Muscle of leg (tissue), 16 donors: ENCODE measurements at places on chromosomes 16 and 17. TPM values are rescaled to one million over a fixed set of nuclear protein-coding genes. Genes with fewer than 3 reads are reported as not detected.

Gene CAMTA2
- total RNA-seq, result 4.4 TPM

Gene DLG4
- 12.7 TPM for total RNA-seq

Gene ACAP1
- 12.1 TPM for total RNA-seq

DNA sequence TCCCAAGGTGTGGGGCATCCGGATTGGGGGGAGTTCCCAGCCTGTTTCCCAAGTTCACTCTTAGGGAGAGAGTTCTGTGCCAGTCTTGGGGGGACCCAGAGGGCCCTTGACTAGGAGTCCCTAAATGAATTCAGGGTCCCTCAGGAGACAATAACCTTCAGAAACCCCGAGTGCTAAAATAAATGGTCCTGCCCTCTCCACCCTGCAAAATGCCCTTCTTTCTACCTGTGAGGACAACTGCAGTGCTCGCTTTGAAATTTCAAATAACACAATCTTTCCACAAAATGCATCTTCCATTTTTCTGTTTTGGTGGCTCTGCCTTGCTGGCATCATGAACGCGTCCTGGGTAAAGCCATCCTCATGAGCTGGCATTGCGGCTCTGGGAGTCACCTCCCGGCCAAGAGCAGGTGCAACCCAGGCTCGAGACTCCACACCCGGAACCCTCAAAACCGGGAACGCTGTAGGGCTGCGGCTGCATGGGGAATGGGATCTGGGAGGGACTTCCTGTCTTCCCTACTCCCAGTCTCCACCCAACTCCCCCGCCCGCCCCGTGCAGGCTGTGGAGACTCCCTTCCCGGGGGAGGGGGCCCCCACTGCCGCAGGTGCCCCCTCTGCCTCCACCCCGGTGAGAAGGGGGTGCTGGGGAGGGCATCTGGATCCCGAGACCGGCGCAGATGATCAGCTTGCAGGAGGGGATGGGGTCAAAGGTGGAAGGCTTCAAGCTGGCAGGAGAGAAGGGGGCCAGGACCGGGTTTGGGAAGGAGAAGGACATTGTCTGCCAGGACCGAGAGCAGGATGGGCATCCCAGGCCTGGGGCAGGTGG lies at the start of gene ZNF205:
ZNF205 (plus strand) TSS at position 529 of the 823 bp plus-strand sequence. CDS start 845 bp downstream, outside the sequence.
- H3K4me1 ChIP-seq, result peaks cover 29% of the 10 kb centered on the region
- H3K27ac ChIP-seq, result peak within 1 kb of the TSS; percentile 82
- peaks cover 32% of the 10 kb centered on the region for H3K36me3 ChIP-seq
- peak; percentile 89 for DNase-seq
- H3K27me3 ChIP-seq, result no peaks in the 10 kb centered on the region

- H3K27ac ChIP-seq, result no peak overlapping the region
- peaks cover 19% of the 10 kb centered on the region for H3K4me1 ChIP-seq
- peaks cover 16% of the 10 kb centered on the region for H3K27me3 ChIP-seq
- no peak for DNase-seq
Measured at GRCh38 chr16:50247123-50247905, 19.0 kb upstream of the ADCY7 start.

- no peak overlapping the region for H3K27ac ChIP-seq
- H3K27me3 ChIP-seq, result no peaks in the 10 kb centered on the region
- H3K4me1 ChIP-seq, result peaks cover 9% of the 10 kb centered on the region
- peak overlapping the region; percentile 20 for H3K4me3 ChIP-seq
Measured at GRCh38 chr16:81403601-81404391, 40.8 kb upstream of the CMIP start.

DNA sequence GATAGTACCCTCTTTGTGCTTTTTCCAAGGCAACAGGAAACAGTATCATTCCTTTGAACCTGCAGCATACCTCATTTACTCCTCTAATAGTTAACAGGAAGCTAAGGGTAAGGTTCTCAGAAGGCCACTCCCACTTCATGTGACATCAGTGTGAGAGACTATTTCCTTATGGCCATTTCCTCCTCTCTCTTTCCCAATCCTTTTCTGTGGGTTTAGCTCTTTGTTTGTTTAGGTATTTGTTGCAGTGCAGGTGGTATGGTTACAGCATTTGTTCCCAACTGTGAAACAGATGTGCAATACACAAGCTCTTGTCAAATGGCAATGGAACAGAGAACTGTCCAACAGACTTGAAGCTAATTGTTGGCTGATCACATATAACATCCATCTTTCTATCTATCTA lies 14.7 kb downstream of the TMC5 start:
- H3K4me1 ChIP-seq, result no peaks in the 10 kb centered on the region
- no peaks in the 10 kb centered on the region for H3K36me3 ChIP-seq
- no peak for DNase-seq
- H3K27ac ChIP-seq, result no peak overlapping the region
- H3K4me3 ChIP-seq, result no peak overlapping the region

DNA sequence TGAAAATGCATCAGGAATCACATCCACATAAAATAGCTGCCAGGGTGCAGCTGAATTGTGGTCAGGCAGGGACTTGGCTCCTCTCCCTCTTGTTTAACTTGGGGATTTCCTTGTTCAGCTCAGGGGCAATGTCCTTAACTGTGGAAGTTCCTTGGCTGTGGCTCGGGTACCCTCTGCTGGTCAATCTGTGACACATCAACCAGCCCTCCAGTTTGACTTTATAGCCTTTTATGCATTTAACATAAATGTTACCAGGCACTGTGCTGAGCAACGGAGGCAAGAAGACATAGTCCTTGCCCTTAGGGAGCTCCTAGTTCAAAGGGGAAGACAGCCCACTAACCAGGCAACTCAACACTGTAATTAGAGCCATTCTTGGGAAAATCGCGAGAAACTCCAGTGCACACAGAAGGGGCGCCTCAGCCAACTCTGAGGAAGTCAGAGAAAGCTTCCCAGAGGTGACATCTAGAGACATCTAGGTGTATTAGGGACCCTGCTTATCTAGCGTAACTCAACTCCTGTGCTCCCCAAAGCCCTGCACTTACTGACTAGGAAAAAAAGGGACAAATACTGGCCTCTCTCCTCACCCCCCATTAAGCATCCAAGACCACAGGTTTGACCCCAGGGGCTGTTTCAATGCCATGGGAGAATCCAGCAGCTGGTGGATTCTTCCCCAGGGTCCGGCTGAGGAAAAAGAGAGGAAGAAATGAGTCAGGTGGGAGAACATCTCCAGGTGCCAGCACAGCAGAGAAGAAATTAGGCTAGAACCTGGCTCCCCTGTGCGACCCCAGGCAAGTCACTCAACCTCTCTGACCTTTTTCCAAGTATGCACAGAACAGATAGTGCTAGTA lies 17.3 kb upstream of the EEF2K start:
- peaks cover 30% of the 10 kb centered on the region for H3K4me1 ChIP-seq
- DNase-seq, result peak; percentile 89
- peak overlapping the region; percentile 100 for H3K27ac ChIP-seq
- H3K27me3 ChIP-seq, result no peaks in the 10 kb centered on the region
- no peaks in the 10 kb centered on the region for H3K36me3 ChIP-seq

DNA sequence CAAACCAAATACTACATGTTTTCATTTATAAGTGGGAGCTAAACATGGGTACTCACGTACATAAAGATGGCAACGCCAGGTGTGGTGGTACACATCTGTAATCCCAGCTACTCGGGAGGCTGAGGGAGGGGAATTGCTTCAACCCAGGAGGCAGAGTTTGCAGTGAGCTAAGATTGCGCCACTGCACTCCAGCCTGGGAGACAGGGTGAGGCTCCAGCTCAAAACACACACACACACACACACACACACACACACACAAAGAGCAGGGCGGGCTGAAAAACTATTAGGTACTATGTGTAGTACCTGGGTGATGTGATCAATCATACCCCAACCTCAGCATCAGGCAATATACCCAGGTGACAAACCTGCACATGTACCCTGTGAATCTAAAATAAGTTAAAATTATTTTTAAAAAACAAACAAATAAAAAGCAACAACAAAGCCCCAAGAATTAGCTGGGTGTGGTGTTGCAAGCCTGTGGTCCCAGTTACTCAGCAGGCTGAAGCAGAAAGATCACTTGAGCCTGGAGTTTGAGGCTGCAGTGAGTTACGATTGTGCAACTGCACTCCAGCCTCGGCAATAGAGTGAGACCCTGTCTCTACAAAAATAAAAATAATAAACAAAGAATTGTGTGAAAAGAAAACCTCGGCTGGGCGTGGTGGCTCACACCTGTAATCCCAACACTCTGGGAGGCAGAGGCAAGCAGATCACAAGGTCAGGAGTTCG lies 11.9 kb upstream of the FAAP100 start:
- no peak overlapping the region for H3K4me3 ChIP-seq
- H3K27me3 ChIP-seq, result no peaks in the 10 kb centered on the region
- peaks cover 81% of the 10 kb centered on the region for H3K36me3 ChIP-seq
- H3K4me1 ChIP-seq, result peaks cover 27% of the 10 kb centered on the region
- DNase-seq, result no peak

DNA sequence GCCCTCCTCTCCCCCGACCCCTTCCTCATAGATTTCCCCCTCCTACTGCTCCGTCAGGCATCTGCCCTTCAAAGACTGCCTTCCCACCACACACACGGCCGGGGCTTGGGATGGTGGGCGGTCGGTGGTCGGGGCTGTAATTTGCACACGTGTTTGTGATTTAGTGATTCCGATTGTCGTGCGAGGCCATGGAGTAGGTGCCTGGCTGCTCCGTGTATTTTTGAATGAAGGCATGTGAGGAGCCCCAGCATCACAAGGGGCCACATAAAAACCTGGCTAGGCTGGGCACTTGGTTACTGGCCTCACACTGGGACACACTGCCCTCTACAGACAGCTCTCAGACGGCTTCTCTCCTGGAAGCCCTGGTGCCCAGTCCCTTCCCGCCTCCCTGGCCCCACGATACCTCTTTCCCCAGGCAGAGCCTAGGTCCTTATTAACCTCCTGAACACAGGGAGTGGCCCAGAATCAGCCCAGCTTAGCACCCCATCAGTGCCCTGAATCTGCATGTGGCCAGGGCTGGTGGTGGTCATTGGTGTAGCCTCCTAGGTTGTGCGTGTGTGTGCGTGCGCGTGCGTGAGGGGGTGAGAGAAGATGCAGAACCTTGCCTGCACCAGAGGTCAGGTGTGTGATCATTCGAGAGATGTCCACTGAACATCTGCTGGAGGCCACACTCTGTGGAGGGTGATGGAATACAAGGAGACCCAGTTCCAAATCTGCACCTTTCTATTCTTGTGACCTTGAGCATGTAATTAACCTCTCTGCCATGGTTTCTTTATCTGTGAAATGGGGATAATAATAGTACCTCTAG lies 1.3 kb upstream of the SOCS1 start:
- peak overlapping the region; percentile 72 for H3K4me3 ChIP-seq
- H3K27ac ChIP-seq, result peak overlapping the region; percentile 96
- H3K36me3 ChIP-seq, result peaks cover 3% of the 10 kb centered on the region
- H3K27me3 ChIP-seq, result peaks cover 14% of the 10 kb centered on the region

DNA sequence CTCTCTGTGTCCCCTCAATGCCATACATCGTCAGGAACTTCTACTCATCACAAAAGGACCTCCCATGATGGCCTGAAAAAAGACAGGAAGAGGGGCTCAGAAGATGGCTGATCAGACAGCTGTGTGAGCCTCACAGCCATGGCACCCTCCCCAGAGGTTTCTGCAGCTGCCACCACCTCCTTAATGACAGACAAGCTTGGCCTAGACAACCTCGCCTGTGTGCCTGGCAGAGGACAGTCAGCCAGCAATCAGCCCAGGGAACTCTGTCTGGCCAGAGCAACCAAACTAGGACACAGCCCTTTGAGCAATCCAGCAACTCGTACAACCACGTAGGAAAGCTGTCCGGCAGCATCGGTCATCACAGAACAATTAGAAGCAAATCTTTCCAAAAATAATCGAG lies 54.2 kb upstream of the MED9 start:
- peaks cover 31% of the 10 kb centered on the region for H3K4me1 ChIP-seq
- H3K36me3 ChIP-seq, result no peaks in the 10 kb centered on the region
- H3K27ac ChIP-seq, result no peak overlapping the region

DNA sequence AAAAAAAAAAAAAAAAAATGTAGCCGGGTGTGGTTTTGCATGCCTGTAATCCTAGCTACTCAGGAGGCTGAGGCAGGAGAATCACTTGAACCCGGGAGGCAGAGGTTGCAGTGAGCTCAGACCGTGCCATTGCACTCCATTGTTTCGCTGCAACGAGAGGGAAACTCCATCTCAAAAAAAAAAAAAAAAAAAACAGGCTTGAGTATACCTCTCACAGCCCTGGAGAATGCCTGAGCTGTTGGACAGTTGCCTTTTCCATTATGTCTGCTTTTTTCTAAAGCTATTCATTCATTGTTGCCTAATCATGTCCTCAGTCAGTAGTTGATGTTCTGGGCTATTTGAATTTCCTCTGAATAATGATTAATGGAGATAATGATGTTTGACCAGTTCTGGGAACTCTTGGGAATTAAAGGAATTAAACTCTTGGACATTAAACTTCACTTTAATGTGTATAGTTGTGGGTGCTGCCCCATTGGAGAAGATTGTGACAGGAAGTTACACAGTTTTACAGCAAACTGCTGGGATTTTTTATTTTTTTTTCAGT lies 11.8 kb downstream of the HMOX2 start:
- no peaks in the 10 kb centered on the region for H3K4me1 ChIP-seq
- no peak overlapping the region for H3K4me3 ChIP-seq
- no peak for DNase-seq
- H3K27me3 ChIP-seq, result no peaks in the 10 kb centered on the region

DNA sequence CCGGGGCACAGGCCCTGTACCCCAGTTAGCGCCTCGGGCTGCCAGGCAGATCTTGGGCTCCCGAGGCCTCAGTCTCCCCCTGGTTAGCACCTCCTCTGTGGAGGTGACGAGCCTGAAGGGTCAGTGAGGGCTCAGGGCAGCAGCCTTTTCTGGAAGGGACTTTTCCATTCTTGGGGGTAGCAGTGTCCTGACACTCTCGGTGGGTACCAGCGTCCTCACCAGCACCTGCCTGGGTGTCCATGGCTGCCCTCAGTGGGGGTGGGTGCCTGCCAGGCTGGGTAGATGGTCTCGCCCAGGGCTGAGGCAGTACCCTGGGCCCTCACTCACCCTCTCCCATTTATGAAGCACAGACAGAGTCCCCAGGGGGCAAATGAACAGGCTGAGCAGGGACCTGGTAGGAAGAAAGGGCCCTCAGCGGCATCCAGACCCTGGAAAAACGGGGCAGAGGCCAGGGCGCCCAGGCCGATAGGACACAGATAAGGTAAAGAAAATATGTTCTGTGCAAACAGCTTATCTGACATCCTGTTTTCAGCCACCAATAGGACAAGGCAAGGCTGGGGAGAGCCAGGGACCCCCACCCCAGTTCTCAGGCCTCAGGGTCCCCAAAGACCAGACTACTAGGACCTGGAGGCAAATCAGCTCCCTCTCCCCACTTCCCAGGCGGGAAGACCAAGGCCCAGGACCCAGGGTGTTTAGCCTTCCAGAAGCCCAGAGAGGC lies 50.9 kb downstream of the ZFPM1 start:
- H3K27ac ChIP-seq, result no peak overlapping the region
- no peaks in the 10 kb centered on the region for H3K36me3 ChIP-seq
- DNase-seq, result no peak
- no peak overlapping the region for H3K4me3 ChIP-seq
- peaks cover 8% of the 10 kb centered on the region for H3K4me1 ChIP-seq
